Activated CD4-positive, alpha-beta T cell treated with anti-CD3 and anti-CD28 coated beads, Interleukin-2, amount 10 ng/mL, durations not matched to agents 24 days and 14 days (primary cell): ENCODE measurements at places on chromosomes 2 and 18. TPM values are rescaled to one million over a fixed set of nuclear protein-coding genes. Genes with fewer than 3 reads are reported as not detected.

CWC22 gene
- total RNA-seq = 30.0 and 30.2 TPM in 2 replicates

DYSF gene
- total RNA-seq = 0.36 TPM in 1 of 2 replicates, not detected in the other

TUBA4B gene
- not detected in 2 replicates for total RNA-seq

REG3A gene
- total RNA-seq = not detected in 2 replicates

SLC16A14 gene
- total RNA-seq = 4.0 and 5.1 TPM in 2 replicates

ANKRD23 gene
- total RNA-seq = 6.7 and 8.4 TPM in 2 replicates

CNTNAP5 gene
- not detected in 2 replicates for total RNA-seq

ADAM23 gene
- 0.05 and 0.38 TPM in 2 replicates for total RNA-seq

POTEJ gene
- total RNA-seq = not detected in 2 replicates

KLHL29 gene
- 3.7 and 3.8 TPM in 2 replicates for total RNA-seq

ST6GAL2 gene
- not detected in 2 replicates for total RNA-seq

EIF5B gene
- 86.5 and 88.5 TPM in 2 replicates for total RNA-seq

PRKAG3 gene
- total RNA-seq = not detected in 2 replicates

ARHGAP15 gene
- 56.0 and 56.2 TPM in 2 replicates for total RNA-seq

NT5DC4 gene
- 0.24 TPM in 1 of 2 replicates, not detected in the other for total RNA-seq

CGREF1 gene
- 14.4 and 15.1 TPM in 2 replicates for total RNA-seq

IMP4 gene
- 177 and 178 TPM in 2 replicates for total RNA-seq

GPR39 gene
- total RNA-seq = not detected in 2 replicates

ZAP70 gene
- 240 and 242 TPM in 2 replicates for total RNA-seq

NEURL3 gene
- 1.0 and 1.2 TPM in 2 replicates for total RNA-seq

TCF23 gene
- not detected in 2 replicates for total RNA-seq

SERPINB10 gene
- not detected in 2 replicates for total RNA-seq

MPP4 gene
- total RNA-seq = not detected in 2 replicates

CXCR1 gene
- not detected in 2 replicates for total RNA-seq

SPP2 gene
- total RNA-seq = not detected in 2 replicates
